A549 treated with GW870086 at 1 μM for 4 hours (cell line): ENCODE measurements at places on chromosomes 16 and 17. TPM values are rescaled to one million over a fixed set of nuclear protein-coding genes. Genes with fewer than 3 reads are reported as not detected.

Gene CDH13
- total RNA-seq: 0.02 to 0.03 TPM in 2 of 5 replicates, not detected in the others

Gene EPX
- total RNA-seq: not detected in 5 replicates

Gene WNT9B
- not detected in 5 replicates for total RNA-seq

Gene MEOX1
- not detected in 5 replicates for total RNA-seq

Gene JPT1
- total RNA-seq: 739 to 848 TPM (median 789 TPM) in 5 replicates

Gene CLDN9
- 0.23 to 0.48 TPM (median 0.29 TPM) in 5 replicates for total RNA-seq

Gene GP1BA
- total RNA-seq: not detected in 5 replicates

Gene CDT1
- total RNA-seq: 25.6 to 32.0 TPM (median 29.9 TPM) in 5 replicates

Gene SKAP1
- total RNA-seq: not detected in 5 replicates

Gene SPATA22
- not detected in 5 replicates for total RNA-seq

Gene MYH13
- total RNA-seq: not detected in 5 replicates

Gene SMPD3
- total RNA-seq: 0.07 to 0.29 TPM (median 0.08 TPM) in 5 replicates
